Left ventricle myocardium inferior (tissue), 1 donor: ENCODE measurements at places on chromosomes 5 and 9. TPM values are rescaled to one million over a fixed set of nuclear protein-coding genes. Genes with fewer than 3 reads are reported as not detected.

Gene LPAR1
- total RNA-seq: 12.4 TPM

- H3K27ac ChIP-seq: no peak overlapping the region
- DNase-seq: no peak
- peaks cover 4% of the 10 kb centered on the region for H3K4me1 ChIP-seq
- no peaks in the 10 kb centered on the region for H3K27me3 ChIP-seq
- no peaks in the 10 kb centered on the region for H3K36me3 ChIP-seq
These were observed 461.8 kb downstream of the KIF4B start for GRCh38 chr5:155475318-155475717.

Gene SCGB3A2
- total RNA-seq: not detected

GRCh38 chr5:99605904-99606303 lies 677.1 kb upstream of the CHD1 start:
- H3K27me3 ChIP-seq: no peaks in the 10 kb centered on the region
- DNase-seq: no peak
- no peaks in the 10 kb centered on the region for H3K4me1 ChIP-seq
- no peak overlapping the region for H3K27ac ChIP-seq
- H3K4me3 ChIP-seq: no peak overlapping the region
